ENCODE measurements at places on chromosomes 3 and 15.
A peak's percentile ranks its signal among the peaks of the same experiment; 100 is the strongest.

DNA sequence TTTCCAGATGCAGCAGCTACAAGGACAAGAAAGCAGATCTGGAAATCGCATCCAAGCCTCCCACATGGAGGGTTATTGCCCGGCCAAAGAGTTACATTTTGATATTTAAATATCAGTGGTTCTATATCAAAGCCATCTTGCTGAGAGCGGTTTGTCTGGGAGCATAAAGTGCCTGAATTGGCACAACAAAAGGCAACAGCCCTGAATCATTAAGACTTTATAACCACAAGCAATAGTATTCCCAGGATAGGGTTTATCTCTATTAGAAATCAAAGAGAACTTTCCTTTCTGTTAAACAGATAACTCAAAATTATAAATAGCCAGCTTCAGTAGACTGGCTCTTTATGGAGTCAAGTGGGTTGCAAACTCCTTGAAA is 564.7 kb downstream of the ROBO1 start:
- no peak for DNase-seq

GRCh38 chr3:143640774-143641173 is 207.5 kb downstream of the SLC9A9 start:
- no peak for DNase-seq

DNA sequence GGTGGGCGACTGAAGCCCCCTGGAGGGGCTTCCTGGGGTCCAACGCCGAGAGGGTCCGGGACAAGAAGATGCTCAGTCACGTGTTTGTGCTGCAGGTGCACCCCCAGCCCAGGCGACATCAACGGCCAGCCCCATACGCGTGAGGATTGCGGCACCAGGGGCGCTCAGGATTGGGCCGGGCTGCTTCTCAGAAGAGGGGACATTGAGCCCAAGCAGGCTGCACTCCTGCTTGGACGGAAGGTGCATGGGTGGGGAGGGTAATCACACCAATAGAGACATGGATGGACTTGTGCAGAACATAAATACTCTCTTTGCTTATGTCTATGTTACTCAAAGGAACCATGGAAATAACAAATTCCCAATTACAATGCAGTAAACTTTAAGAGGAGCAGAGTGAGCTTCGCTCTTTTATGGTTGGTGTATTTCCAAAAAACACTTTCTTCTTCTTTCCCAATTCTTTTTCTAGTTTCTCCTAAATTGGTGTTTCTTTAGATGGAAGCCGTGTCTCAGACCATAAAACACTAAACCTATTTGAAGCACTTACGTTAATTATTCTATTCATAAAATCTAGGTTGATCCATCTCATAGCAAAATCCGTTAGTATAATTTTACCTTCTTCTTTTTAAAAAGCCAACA is 182.7 kb downstream of the GOLGA6L6 start:
- no peak for DNase-seq

- DNase-seq: no peak
Observed at GRCh38 chr3:23372285-23372684, 169.2 kb downstream of the UBE2E2 start.

DNA sequence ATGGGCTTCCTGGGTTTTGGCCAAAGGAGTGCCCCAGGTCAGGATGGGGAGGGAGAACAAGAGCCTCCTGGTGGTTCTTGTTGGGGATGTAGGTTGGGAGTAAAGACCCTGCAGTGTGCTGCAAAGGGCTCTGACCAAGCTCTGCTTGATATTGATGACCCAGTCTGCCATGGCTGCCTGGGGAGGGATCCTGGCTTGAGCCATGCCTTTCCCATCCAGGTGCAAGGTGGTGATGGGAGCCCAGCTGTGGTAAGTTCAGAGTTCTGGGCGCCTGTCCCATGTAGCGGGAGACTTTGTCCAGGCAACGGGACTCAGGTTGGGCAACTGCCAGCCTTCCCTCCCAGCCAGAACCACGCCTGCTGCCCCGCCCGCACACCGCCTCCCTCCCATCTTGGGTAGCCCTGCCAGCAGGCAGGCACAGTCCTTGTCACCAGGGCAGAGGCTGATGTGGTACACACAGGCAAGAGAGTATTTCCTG is 2.6 kb downstream of the GNAI2 start:
- no peak for DNase-seq

DNA sequence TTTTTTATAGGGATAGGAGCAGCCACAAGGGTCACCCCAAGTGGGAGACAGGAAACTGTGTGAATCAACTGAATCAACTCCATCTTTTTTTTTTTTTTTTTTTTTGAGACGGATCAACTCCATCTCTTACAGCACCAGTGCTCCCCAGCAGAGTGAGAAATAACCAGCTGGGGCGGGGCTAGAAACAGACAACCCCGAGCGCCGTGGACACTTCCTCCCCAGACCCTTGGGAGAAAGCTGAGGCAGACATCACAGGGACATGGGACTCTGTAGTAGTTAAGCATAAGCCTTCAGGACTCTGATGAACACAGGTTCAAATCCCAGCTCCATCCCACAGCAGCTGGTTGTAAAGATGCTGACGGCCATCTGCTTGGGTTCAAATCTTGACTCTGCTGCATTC is 75.4 kb downstream of the PRICKLE2 start:
- DNase-seq: no peak

- DNase-seq: no peak
Observed at GRCh38 chr3:158057666-158058065, 48.6 kb downstream of the SHOX2 start.

GRCh38 chr3:184308744-184309143 is 5.7 kb upstream of the EIF4G1 start:
- no peak for DNase-seq

DNA sequence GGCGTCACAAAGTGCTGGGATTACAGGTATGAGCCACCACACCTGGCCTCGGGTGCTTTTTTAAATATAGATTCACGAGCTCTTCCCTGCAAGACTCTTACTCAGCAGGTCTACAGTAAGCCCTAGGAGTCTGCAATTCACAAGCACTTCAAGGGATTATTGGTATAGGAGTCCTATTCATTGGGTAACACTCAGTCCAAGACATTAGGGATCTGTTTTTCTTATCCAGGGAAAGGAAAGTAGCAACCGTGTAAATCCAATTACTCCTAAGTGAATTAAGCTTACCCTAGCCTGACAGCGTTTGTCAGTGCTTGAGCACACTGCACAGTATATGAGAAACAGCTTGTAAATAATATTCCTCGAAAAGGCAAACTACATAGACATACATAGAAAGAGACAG is 109.9 kb downstream of the SENP2 start:
- no peak for DNase-seq

GRCh38 chr3:47227678-47228077 is 54.9 kb downstream of the KIF9 start:
- no peak for DNase-seq

GRCh38 chr3:136075218-136075808 is 109.8 kb downstream of the PPP2R3A start:
- peak; percentile 78 for DNase-seq

GRCh38 chr15:59555696-59556095 is 55.9 kb upstream of the GCNT3 start:
- no peak for DNase-seq

DNA sequence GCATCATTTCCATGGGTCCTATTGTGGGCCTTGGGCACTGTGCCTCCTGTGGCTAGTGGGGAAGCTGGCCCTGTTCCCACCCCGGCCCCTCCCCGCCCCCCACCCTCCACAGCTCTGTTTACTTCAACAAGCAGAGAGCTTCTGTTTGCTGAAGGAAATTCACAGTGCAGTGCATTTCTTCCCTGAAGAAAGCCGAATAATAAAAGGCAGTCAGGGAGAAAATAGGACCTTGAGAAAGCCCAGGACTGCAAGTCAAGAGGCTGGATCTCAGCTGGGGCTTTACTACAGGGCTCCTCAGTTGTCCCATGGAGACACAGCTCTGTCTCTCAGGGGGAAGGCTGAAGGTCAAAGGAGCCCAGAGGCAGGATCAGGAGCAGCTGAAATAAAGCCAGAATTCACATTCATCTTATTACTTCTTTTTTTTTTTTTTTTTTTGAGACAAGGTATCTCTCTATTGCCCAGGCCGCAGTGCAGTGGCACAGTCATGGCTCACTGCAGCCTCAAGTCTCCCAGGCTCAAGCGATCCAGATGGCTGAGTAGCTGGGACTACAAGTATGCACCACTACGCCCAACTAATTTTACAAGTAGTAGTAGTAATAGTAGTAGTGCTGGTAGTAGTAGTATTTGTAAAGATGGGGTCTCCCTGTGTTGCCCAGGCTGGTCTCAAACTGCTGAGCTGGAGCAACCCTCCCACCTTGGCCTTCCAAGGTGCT is 33.0 kb upstream of the LACTB start:
- no peak for DNase-seq

DNA sequence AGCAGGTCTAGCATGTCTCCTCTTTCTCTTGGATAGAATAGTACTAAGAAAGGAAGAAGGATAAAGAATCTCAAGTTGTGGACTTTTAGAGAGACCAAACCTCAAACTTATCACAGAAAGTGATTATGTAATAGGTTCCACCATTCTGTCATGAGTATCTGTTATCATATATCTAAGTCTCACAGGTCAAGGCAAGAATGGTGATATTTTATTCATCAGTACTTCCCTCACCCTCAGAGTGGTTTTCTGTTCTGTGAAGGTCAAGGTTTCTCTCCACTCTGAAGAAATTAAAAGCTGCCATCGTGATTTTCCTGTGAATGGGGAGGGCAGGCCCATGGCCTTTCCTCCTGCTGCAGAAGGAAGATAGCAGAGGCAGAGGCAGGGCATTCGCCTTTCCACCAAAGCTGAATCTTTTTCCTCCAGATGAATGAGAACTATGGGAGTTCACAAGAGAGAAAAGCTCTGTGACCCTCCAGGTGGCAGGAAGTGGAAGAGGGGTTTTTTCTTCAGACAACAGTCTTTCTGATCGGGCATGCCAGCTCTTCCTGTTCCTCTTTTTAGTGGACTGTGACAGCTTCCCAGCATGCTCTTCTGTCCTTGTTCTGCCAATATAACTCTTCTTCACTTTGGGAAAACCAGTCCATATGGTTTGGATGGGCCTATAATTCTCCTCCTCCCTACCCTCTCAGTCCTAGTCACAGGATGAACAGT is 37.1 kb upstream of the CCK start:
- no peak for DNase-seq

DNA sequence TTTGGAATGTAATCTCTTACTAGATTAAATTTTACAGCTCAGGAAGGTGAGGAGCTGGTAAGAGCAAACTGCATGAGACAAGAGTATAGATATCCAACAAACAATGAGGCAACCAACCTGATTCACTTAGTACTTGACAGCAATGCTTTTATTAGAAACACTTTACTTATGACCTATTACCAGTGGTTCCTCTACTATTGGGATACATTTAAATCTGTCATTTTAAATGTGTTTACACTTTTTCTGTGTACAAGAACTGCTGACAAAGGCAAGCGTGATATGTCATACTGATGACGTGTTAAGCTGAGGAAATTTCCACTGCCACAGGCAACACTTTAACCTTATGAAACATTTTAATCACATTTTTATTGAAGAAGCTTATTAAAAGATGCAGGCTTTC is 1043.3 kb downstream of the FHIT start:
- no peak for DNase-seq

GRCh38 chr15:38746211-38746610 is 181.6 kb upstream of the RASGRP1 start:
- DNase-seq: no peak

GRCh38 chr3:27171113-27171512 is 198.1 kb downstream of the NEK10 start:
- DNase-seq: no peak

GRCh38 chr3:45957586-45957985 is 14.3 kb downstream of the CXCR6 start:
- no peak for DNase-seq

- no peak for DNase-seq
Observed at GRCh38 chr3:88912294-88912877, 195.0 kb upstream of the EPHA3 start.

DNA sequence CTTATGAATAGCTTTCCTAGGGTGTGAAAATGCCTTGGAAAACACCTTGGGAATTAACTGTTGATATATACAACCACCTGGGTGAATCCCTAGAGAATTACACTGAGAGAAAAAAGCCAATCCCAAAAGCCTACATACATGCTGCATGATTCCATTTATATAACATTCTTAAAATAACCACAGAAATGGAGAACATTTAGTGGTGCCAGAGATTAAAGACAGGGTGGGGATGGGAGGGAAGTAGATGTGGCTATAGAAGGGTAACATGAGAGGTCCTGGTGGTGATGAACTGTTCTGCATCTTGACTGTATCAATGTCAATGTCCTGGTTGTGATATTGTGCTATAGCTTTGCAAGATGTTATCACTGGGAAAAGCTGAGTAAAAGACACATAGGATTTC is 291.0 kb downstream of the CLSTN2 start:
- no peak for DNase-seq

DNA sequence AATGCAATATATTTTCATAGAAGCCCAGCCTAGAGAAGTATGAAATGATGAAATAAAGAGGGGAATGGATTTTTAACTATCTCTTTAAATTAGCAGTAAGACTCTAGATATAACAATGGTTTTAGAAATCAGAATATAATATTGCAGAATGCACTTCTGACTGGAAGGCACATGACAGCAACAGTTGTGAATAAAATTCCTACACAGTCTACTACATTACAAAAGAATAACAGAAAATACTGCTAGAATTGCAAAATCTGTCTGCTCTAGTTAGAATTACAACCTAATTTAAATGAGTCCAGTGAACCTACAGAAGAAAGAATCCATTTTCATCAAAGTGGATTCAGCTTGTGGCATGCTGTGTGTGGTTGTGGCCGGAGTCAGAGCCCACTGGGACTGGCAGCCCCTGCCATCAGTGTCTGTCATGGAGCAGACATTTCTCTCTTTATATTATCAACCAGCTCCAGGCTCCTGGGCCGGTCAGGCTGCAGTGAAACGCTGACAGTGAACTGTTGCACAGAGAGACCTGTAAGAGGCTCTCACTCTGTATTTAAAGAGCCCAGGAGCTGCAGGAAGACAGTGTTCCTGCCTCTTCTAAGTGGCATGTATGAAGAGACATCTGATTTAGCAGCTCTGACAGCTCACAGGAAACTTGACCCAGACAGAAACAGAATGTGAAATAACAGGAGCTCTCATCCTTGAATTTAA is 1523.8 kb upstream of the CADM2 start:
- no peak for DNase-seq

DNA sequence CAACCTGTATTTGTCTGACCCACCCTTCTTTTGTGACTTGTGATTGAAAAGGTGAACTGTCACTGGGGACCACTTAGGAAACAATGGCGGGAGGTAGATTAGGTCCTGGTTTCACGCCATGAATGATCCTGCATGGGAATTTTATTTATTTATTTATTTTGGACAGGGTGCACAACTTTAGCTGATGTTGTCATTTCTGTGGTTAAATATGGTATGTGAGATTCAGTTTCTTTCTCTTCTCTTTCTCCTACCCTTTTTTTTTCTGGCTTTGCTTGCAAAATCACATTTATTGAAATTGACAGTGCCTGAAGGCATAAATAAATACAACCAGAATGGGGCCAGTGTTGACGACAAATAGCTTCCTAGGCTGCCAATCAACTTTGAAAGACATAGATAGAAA is 18.0 kb upstream of the HTR3E start:
- DNase-seq: no peak

- no peak for DNase-seq
Observed at GRCh38 chr3:59817511-59817910, 767.7 kb upstream of the CFAP20DC start.

DNA sequence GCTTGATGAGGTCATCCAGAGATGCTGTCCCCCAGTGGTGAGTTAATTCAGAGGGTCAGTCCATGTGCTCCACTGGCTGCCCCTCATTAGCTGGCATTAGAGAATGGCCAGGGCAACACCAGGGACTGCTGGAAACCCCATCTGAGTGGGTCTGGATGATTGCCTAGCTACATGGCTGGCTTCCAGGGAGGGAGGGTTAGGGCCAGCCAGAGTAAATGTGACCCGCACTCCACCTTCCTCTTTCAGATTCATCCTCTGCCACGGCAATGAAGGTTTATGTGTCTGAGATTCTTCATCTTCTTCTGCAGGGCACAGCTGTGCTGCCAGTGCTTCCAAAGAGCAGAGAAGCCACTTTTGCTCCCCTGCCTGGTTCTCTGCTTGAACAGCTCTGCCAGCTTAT is 391.9 kb downstream of the OCA2 start:
- no peak for DNase-seq

Measured in CD4-positive, alpha-beta T cell treated with Interleukin-12 subunit alpha and Interleukin-12 subunit beta, for 1 hour (primary cell).